NCI-H1092 treated with DMSO at 0.1 percent for 48 hours (cell line): ENCODE measurements at places on chromosomes 1 and 21.

GRCh38 chr21:25307489-25307888 lies 299.8 kb downstream of the MRPL39 start:
- DNase-seq, result no peak

- no peak for DNase-seq
Observed at GRCh38 chr21:42474043-42474831, 21.8 kb downstream of the RSPH1 start.

DNA sequence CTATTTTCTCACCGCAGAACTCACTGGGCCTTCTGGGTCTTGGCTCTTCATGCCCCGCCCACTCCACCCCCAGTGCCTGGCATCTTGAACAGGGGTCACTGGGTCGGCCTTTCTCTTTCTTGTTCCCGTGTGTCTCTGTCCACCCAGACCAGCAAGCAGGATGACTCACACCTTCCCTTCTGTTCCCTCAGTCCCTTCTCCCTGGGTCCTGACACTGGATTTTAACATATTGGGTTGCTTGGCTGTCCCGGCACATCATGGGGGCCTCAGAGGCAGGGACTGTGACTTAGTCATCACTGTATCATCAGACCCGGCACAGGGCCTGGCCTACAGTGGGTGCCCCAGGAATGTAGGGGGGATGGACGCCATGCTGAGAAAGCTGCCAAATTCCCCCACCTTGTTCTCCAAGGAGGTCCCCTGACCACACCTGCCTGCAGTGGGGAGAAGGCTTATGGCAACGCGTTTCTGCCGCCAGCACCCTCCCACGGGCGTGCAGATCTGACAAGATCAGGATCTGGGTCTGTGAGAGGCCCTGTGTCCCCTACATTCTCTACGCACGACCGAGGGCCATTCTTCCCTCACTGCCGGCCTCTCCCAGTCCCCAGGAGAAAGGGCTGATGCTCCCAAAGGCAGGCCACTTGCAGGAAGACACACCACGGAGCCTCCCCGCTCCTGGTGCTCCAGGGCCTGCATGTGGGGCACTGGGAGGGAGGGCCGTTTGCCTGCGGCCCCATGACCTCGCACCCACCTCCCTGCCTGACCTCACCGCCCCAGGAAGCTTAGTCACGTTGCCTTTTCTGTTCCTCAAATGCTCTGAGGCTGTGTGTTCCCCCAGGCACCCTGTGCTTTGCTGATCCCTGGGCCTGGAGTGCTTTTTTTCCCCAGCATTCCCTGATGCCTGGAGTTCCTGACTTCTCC lies 157.2 kb upstream of the TMEM51 start:
- DNase-seq, result no peak

- no peak for DNase-seq
Observed at GRCh38 chr1:8731162-8731561, 86.3 kb downstream of the RERE start.

GRCh38 chr1:107196973-107197562 lies 56.2 kb downstream of the NTNG1 start:
- no peak for DNase-seq

DNA sequence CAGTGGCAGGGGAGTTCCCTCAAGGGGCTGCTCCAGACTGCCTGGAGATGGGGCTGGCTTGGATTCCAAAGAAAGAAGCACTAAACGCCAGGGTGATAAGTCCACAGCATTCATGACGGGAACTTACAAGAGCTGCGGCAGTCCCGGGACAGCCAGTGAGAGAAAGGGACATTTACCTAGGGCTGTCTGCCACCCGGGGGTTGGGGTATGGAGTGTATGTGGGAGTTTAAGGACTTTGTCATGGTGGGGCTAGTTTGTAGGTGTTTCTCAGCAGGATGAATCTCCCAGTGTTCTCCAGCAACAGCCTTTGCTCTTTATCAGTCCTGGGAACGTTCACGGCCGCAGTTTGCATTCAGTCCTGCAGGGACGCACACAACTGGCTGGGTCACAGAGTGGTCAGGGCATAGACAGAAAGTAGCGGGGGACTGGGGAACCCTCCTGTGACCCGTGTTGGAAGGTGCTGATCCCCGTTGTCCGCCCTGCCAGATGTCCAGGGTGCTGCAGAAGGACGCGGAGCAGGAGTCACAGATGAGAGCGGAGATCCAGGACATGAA lies 41.4 kb upstream of the HMGN1 start:
- DNase-seq, result no peak

GRCh38 chr1:118688891-118689290 lies 299.3 kb downstream of the TBX15 start:
- DNase-seq, result no peak

DNA sequence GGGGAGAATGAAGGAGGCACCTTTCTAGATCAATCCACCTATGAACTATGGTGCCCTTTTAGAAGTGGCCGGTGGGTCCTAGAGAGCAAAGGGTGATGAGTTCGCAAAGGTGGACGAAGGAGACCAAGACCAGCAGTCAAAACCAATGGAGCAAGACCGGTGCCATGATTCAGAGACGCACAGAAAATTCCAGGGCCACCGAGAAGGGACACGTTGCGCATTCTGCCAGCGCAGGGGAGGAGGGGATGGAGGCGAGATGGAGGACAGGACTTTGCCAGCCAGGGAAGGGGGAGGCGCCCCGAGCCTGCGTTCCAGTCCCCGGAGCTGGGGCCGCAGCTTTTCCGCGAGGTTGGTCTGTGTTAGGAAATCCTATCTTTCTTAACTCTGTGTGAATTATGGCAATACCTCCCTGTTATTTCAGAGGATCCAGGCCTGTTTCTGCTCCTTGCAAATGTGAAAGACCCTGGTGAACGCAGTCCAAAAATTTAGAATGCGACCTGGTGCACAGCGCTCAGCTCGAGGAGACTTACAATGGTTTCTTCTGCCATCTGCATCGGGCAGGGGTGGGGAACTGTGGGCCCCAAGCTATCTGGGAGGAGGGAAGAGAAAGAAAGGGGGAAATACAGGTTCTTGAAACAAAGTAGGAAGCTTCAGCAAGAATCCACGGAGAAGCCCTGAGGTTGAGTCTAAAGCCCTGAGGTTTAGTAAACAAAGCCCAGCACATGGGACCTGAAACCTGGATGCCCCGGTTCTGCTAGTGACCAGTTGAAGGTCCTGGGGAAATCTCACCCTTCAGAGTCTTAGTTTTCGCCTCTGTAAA lies 129.4 kb downstream of the MRPS6 start:
- peak; percentile 56 for DNase-seq

GRCh38 chr1:12132078-12132477 lies 34.7 kb upstream of the TNFRSF1B start:
- DNase-seq, result no peak

- DNase-seq, result no peak
Observed at GRCh38 chr1:227131193-227131592, 187.1 kb downstream of the CDC42BPA start.

DNA sequence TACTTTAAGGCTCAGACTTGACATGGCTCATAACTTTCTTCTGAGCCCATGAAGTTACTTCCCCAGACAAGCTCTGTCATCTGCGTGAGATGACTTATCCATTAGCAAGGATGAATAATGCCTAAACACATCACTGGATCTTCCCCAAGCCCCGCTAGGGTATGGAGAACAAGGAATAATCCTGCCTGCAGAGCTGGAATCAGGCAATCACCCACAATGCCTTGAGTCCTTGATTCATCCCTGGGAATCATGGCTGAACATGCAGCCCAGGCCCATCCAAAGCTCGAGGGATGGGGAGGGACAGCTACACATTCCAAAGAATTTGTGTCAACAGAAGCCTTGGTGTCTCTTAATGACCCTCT lies 131.7 kb downstream of the PSMG1 start:
- no peak for DNase-seq

- DNase-seq, result peak; percentile 44
Observed at GRCh38 chr1:31587720-31588423, 11.6 kb downstream of the TINAGL1 start.

GRCh38 chr1:115052454-115053083 lies 22.9 kb downstream of the TSHB start:
- DNase-seq, result peak; percentile 55

- DNase-seq, result peak; percentile 91
Observed at GRCh38 chr1:151832318-151832980, 847 bp upstream of the RORC start.

DNA sequence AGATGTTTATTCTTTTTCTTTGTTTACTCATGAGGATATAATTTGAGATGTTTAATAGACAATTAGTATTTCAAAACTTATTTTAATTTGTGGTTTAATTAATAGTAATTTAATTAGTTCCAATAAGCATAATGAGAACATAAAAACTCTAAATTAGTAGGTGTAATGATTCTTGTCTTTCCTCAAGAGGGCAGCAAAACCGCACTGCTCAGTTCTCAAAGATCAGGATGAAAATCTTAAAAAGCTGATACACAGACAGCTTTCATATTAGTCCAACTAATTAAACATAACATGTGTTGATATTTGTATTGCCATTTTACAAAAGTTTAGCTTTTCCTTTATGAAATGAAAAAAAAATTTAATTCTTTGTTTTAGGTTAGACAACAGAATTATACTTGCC lies 106.7 kb upstream of the C21orf91 start:
- DNase-seq, result peak; percentile 57

DNA sequence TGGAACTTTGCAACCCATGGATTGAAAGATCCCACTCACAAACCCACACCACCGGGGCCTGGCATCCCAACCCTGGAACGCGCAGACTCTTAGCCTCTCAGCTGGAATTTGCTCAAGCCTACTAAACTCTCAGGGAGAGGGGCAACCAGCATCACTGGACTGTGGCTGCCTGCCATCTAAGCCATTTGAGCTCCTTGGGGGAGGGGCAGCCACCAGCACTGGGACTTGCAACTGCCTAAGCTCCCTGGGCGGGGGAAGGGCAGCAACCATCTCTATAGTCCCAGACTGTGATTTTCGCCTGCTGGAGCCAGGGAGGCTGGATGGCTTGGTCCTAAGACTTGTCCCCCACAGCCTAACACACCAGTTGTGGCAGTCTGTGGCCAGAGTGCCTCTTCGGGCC lies 122.3 kb downstream of the SNX7 start:
- no peak for DNase-seq

- peak; percentile 49 for DNase-seq
Observed at GRCh38 chr1:157193702-157194391, 55.7 kb upstream of the ETV3 start.

GRCh38 chr1:85554630-85555327 lies 25.8 kb upstream of the CCN1 start:
- no peak for DNase-seq

DNA sequence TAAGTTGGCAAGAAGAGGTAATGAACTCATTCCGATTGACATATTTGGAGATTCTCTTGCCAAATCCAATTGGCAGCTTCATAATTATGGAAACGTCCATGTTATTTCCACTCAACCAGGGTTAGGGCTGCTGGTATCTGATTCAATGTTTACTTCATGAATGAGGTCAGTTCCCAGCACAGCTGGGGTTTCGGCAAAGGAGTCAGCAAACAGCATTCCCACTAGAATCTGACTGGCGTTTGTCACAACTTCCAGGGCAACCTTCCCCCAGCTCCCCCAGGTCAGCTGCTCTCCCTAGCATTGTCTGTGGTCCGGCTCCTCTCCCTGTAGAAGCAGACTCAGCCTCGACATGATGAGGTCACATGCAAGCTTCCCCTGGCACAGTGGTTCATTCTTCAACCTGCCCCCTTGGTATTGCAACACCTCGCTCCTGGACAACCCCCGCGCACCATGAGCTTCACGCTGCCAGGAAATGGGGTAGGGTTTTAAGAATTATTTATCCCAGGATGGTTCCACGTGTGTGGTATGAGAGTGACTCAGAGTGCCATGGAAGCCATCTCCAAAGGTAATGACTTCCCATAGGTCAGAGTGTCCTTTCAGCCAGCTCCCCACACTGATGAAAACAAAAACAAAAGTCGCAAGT lies 100.7 kb upstream of the SLC25A33 start:
- no peak for DNase-seq

GRCh38 chr21:35632711-35633110 lies 427.6 kb downstream of the SETD4 start:
- no peak for DNase-seq

- no peak for DNase-seq
Observed at GRCh38 chr21:25031750-25032149, 575.5 kb downstream of the MRPL39 start.

DNA sequence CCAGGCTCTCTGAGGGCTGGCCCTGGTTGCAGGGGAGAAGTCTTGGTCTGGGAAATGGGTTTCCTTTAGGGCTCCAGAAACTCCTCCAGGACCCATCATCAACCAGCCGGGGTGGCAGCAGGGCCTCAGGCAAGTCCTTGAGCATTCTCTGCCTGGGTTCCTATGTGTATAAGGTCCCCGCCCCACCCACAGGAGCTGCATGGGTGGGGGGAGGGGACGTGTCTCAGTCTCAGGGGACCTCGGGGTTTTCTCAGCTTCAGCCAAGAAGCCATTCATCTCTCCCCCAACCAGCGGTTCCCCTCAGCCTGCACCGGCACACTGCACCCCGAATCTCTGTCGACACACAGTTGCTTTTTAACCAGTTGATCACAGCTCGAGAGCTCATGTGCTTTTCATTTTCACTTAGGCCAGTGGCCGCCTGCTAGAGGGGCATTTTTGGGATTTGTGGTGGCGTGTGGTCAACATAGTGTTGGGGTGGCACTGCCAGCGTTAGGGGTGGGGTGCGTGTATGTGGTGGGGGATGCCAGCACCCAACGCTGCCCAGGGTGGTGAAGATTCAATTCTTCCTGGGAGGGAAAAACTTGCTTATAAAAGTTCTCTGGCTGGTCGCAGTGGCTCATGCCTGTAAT lies 6.5 kb downstream of the RUNX3 start:
- DNase-seq, result no peak

- DNase-seq, result no peak
Observed at GRCh38 chr21:26835714-26836265, 9.4 kb downstream of the ADAMTS1 start.

- DNase-seq, result peak; percentile 61
Observed at GRCh38 chr1:61131716-61132115, 49.4 kb downstream of the NFIA start.

DNA sequence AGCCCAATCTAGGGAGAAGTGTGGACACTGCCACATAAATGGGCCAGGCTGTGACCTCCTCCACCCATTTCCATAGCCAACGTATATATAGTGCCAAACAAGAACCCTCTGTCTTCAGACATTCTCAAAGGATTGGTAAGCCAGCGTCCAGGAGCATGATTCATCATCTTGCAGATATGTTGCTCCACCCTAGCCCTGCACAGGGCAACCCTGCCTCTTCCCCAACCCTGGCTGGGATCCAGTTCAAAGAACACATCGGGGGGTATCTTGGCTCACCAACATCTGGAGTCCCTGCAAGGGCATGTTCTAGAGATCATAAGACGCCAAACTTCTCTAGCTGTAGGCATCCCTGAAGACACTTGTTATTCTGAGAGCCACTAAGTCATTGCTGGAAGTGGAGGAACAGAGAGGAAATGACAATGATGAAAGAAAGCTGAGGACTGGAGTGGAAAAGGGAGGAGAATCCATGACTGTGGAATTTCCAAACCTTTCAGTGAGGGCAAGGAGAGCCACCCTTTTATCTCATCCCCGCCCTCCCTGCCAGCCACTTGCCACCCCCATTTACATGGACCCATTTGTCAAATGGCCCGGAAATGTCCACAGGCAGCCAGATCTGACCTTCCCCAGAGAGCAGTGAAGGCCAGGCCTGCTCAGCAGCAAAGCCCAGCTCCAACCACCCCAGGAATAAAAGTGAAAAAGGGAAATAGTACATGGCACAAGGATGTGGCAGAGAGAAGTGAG lies 144.1 kb upstream of the CTTNBP2NL start:
- no peak for DNase-seq

GRCh38 chr1:171038284-171038683 lies 52.4 kb upstream of the FMO3 start:
- DNase-seq, result no peak

- DNase-seq, result no peak
Observed at GRCh38 chr1:198047913-198048312, 108.9 kb upstream of the NEK7 start.

GRCh38 chr1:7644086-7644485 lies 127.0 kb upstream of the VAMP3 start:
- no peak for DNase-seq

- DNase-seq, result no peak
Observed at GRCh38 chr21:42040411-42041180, 30.4 kb upstream of the ZBTB21 start.
